Activated T-helper 1 cell treated with anti-CD3 and anti-CD28 coated beads, Interleukin-12 subunit alpha, Interleukin-12 subunit beta, Interleukin-2, Interleukin-4 antibody, amounts not matched to agents 30 ng/mL and 10 ng/mL and 1 ng/mL, durations not matched to agents 14 hours and 24 hours and 36 hours (primary cell): ENCODE measurements at places on chromosomes 1 and 21. TPM values are rescaled to one million over a fixed set of nuclear protein-coding genes. Genes with fewer than 3 reads are reported as not detected.

The KCNA10 gene
- total RNA-seq = not detected in 2 replicates

The PIK3R3 gene
- 3.6 TPM in 2 replicates for total RNA-seq

The HAPLN2 gene
- total RNA-seq = not detected in 2 replicates

The CXADR gene
- 0.05 and 0.18 TPM in 2 replicates for total RNA-seq

The LDLRAD1 gene
- total RNA-seq = not detected in 2 replicates

The TMEM51 gene
- 0.21 TPM in 1 of 2 replicates, not detected in the other for total RNA-seq

The CHI3L1 gene
- total RNA-seq = not detected in 2 replicates

The PPM1J gene
- 0.60 and 1.1 TPM in 2 replicates for total RNA-seq

The KCNAB2 gene
- 237 and 254 TPM in 2 replicates for total RNA-seq

The GNG5 gene
- total RNA-seq = 107 and 110 TPM in 2 replicates

The BARHL2 gene
- not detected in 2 replicates for total RNA-seq

The GTF2B gene
- total RNA-seq = 45.5 and 49.1 TPM in 2 replicates

The DRAM2 gene
- total RNA-seq = 24.0 and 26.6 TPM in 2 replicates

The NT5C1A gene
- total RNA-seq = 2.8 TPM in 2 replicates

The C1QTNF12 gene
- 2.2 and 4.1 TPM in 2 replicates for total RNA-seq

The USP21 gene
- 32.9 and 38.2 TPM in 2 replicates for total RNA-seq

The DSCAM gene
- not detected in 2 replicates for total RNA-seq

The ATP1A2 gene
- total RNA-seq = not detected in 2 replicates

The RSPH1 gene
- total RNA-seq = not detected in 2 replicates

The MASP2 gene
- 0.15 and 0.57 TPM in 2 replicates for total RNA-seq

The TACSTD2 gene
- total RNA-seq = not detected in 2 replicates

The SLC45A3 gene
- 0.81 and 1.1 TPM in 2 replicates for total RNA-seq

The SPRR2G gene
- total RNA-seq = not detected in 2 replicates

The ADAMTS1 gene
- 1.7 and 1.8 TPM in 2 replicates for total RNA-seq

The OR2T5 gene
- total RNA-seq = not detected in 2 replicates

The CLDN8 gene
- not detected in 2 replicates for total RNA-seq

The HES2 gene
- total RNA-seq = 0.27 and 0.29 TPM in 2 replicates

The ABCG1 gene
- total RNA-seq = 9.3 and 10.2 TPM in 2 replicates

The ANKRD34A gene
- 4.8 and 5.1 TPM in 2 replicates for total RNA-seq

The PTGFR gene
- total RNA-seq = not detected in 2 replicates

The CFAP141 gene
- total RNA-seq = not detected in 2 replicates

The PRR9 gene
- not detected in 2 replicates for total RNA-seq

The HSPA6 gene
- 0.59 and 0.99 TPM in 2 replicates for total RNA-seq

The DNASE2B gene
- total RNA-seq = not detected in 2 replicates

The GJA9 gene
- not detected in 2 replicates for total RNA-seq

The IVL gene
- total RNA-seq = not detected in 2 replicates

The TARS2 gene
- total RNA-seq = 77.3 and 77.4 TPM in 2 replicates

The JAM2 gene
- 0.29 TPM in 2 replicates for total RNA-seq
